ENCODE measurements at places on chromosomes 13 and 19. TPM values are rescaled to one million over a fixed set of nuclear protein-coding genes. Genes with fewer than 3 reads are reported as not detected.

The PEAK3 gene
- not detected for total RNA-seq

DNA sequence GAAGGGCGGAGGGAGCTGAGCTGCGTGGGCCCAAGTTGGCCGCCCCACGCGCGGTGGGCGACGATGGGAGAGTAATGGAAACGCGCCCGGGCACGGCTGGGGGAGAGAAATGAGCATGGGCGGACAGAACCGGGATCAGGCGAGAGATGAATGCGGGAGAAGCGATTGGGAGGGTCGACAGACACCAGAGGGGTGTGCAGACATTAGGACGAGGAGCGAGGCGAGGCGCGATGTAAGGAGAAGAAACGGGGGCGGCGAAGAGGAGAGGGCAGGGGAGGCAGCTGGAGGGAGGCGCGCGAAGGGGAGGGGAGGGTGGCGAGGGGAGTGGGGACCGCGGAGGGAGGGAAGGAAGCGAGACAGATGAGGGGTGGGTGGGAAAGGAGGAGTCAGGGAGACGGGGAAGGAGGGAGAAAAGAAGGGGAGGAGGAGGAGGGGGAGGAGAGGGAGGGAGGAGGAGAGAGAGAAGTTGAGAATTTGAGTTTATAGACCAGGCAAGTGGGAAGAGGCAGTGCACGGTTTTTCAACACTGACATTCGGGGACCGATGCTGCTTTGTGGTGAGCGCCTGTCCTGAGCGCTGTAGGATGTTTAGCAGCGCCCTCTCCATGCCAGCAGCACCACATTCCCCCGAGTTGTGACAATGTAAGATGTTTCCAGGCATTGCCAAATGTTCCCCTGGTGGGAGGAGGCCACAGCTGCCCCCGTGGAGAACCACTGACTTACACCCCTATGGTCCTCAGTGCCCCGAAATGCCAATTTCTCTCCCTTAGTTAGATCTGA, at the start of gene SHISA7:
Gene SHISA7, minus strand, starts transcription at position 256 of the 779 bp plus-strand sequence. CDS start 437 bp downstream, outside the sequence.
- no peak for DNase-seq

GRCh38 chr13:110450941-110451730, 110.4 kb downstream of the RAB20 start:
- no peak for DNase-seq

GRCh38 chr13:28340272-28340793, 154.6 kb downstream of the FLT1 start:
- no peak for DNase-seq

- no peak for DNase-seq
Measured at GRCh38 chr13:112743451-112744167, 53.8 kb downstream of the ATP11A start.

- no peak for DNase-seq
Measured at GRCh38 chr13:51222686-51223559, 725 bp downstream of the FAM124A start.
